ENCODE measurements at places on chromosomes 5 and 9.

- no peak for DNase-seq
Observed at GRCh38 chr9:80493258-80493657, 921.5 kb downstream of the TLE4 start.

DNA sequence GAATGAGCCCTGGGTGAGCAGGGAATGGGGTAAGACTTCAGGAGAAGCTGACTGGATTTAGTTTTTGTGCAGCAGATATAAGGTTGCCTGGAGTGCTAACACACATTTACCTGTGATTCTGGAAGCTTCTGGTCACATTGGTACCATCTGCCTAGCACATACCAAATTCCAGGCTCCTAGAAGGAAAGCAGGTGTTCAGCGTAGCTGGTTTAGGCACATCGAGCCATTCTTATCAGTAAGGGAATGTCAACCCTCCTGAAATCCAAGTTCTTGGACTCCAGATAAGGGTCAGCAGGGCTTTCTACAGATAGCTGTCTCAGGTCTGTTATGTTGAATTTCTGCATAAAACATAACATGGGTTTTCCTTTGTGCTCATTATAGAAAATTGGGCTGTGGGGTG is 10.3 kb downstream of the TCERG1 start:
- DNase-seq = no peak

DNA sequence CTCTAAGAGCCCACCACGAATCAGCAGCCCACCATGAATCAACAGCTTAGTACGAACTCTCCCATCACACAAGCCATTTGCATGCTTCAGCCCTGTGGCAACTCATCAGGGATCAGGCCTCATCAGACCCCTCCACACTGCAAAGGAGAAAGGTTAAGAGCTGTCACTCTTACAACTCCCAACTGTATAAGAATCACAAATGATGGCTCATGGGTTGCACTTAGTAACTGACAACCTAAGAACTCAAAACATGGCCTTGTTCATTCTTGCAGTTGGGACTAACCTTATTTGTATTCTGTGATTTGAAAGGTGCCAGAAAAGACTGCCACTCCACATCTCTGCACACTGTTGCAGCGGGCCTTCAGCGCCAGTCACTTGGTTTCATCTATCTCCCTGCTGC is 149.1 kb upstream of the ZNF366 start:
- no peak for DNase-seq

- no peak for DNase-seq
Observed at GRCh38 chr9:92713528-92713927, 43.6 kb upstream of the IPPK start.

- DNase-seq = no peak
Observed at GRCh38 chr9:111484572-111484894, 350 bp upstream of the ECPAS start.

- DNase-seq = no peak
Observed at GRCh38 chr5:159120446-159120845, 20.7 kb upstream of the EBF1 start.

DNA sequence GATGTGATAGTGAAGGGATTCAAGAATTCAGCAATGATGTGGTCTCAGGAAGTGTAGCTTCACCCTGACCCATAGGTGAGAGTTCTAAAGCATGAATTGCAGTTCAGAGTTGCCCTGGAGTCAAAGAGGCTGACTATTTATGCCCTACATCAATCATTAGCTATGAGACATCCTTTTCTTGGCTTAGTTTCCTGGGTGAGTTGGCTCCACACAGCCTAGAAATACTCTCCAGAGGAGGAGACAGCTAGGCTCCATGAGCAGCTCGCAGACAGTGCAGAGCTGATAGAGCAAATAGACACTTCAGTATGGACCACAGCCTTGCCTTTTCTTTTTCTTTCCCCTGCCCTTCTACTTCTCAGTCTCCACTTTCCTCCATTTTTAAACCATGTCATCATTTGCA is 1651.8 kb downstream of the MAT2B start:
- DNase-seq = no peak

- no peak for DNase-seq
Observed at GRCh38 chr5:159682623-159683022, 233.7 kb upstream of the ADRA1B start.

DNA sequence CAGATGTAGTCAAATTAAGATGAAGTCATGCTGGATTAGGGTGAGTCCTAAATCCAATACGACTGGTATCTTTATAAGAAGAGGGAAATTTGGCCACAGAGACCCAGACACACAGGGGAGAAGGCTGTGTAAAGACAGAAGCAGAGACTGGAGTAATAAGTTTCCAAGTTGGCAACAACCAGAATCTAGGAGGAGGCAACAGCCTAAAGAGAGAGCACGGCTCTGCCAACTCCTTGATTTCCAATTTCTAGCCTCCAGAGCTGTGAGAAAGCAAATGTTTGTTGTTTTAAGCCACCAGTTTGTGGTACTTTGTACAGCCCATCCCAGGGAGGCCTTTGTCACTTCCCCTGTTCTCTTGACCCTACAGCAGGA is 74.4 kb downstream of the ATG10 start:
- no peak for DNase-seq

GRCh38 chr9:61665330-61665751 is 475.5 kb downstream of the SPATA31A7 start:
- no peak for DNase-seq

Data from activated CD4-positive, alpha-beta T cell treated with anti-CD3 and anti-CD28 coated beads for 4 hours (primary cell).